Retinal pigment epithelial cell (primary cell): ENCODE measurements at places on chromosomes 13 and 19.

DNA sequence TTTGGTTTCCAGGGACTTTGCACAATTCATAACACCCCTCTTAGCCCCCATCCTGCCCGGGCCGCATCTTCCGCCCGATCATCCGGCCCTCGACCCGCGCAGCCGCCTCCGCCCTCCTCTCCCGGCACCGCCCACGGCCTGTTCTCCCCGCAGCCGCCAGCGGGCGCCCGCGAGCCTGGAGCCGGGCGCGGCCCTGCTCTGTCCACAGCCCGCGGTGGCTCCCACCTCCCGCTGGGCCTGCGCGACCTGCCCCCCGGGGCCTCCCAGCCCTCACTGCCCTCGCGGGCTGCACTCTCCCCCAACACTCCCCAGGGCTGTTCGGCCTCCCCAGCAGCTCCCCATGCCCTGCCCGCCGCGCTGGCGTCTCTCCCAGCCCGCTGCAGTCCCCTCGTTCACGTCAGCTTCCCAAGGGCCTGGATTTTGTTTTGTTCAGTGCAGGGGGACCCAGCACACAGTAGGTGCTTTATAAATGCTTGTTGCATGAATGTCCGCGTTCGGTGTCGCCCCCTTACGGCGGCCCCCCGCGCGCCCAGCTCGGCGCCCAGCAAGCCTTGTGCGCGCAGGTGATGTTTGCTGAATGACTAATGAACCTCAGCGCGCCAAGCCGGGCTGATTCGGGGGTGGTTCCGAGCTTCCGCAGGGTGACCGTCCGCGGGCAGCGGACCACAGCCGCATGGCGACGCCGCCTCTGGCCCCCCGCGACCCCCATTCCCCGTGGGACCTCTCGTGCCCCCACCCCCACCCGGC is 4.6 kb upstream of the APC2 start:
- no peak for DNase-seq

DNA sequence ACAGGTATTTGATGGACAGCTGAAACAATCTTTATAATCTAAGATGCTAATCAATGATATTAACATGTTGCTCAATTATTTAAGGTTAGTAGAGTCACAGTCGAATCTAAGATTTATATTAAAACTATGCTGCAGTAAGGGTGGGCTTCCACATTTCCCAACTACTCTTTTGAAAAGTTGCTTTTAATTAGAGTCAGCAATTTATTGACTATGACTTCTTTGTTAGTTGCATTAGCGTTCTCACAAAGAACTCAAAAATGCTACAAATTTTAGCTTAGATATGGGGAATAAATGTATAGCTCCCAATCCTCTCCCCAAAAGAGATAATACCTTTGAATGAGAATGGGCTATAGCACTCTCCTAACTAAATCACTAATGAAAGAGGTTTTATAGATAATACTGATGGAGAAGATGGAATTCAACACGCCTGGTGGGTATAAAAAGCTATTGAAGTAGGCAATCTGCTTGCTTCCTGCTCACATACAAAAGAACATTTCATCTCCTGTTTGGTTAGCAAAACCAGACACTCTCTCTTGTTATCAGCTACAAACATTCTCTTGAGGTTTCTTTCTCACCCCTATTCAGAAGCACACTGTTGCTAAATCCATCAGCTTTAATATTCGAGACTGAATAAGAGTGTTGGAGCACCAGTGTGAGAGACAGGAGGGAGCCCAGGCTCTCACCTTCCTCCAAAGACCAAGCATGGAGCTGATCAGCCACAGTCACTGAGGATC is 2.4 kb upstream of the FLT1 start:
- DNase-seq: no peak

DNA sequence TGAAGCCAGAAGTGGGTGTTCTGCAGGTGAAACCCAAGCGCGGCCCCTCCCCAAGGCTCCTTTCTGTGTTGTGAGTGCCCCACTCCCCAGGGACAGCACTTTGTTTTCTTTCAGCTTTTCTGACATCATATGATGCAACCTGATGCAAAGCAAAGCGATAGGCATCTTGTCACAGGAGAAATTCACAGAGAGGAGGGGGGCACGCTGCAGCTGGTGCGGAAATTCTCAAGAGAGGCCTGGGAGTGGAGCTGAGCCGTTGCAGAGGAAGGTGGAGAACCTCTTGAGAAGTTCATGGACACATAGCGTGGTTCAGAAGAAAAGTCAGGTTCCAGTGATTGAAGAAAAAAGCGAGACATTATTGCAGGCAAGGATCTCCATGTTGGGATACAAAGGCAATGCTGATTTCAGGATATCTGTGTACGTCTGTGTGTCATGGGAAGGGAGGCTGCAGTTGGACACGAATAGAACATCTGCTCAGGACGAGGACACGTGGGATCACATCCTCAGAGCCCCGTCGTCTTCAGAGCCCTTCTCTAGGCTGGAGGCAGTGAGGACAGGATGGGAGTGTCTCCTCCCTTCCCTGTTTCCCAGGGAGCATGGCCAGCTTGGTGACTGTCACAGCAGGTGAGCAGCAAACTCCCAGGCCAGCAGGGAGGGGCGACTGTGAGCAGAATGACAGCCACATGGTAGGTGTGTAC is 79.2 kb downstream of the IRS2 start:
- DNase-seq: no peak

DNA sequence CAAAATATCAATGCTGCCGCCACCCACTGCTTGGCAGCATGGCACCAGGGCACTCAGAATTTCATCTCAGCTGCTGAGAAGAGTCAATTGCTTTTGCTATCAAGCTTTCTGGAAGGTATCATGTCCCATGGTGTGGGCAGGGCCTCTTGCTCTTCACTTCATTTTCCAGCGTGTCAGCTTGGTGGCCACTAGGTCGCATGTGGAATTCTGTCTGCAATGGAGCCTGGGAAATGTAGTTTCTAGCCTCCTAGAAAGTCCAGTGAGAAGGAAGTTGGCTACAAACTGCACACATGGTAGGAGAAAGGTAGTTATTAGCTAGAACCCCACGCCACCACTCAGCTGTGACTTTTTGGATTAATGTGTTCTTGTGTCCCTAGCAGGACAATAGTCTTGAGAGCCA is 105.3 kb downstream of the MYO16 start:
- no peak for DNase-seq

- DNase-seq: no peak
Measured at GRCh38 chr19:28586474-28586873, 626.5 kb downstream of the UQCRFS1 start.

GRCh38 chr19:39264306-39265290 is 3.6 kb upstream of the IFNL2 start:
- no peak for DNase-seq

DNA sequence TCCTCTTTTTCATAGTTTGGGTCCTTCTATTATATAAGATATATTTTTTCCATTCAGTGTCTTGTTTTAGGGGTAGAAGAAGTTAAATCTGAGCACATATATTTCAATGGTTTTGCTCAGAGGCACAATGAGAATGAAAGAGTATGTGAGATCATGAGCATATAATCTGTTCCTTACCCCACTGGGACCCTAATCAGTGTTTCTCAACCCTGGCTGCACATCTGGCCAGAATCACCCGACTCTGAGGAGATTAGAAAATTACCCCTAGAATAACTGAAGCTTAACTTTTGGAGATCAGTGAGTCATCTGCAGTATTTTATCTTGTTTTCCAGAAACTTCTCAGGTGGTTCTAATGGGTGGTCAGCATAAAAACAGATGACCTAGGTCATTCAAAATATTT is 782 bp downstream of the CYSLTR2 start:
- no peak for DNase-seq

GRCh38 chr19:13318190-13318589 is 168.0 kb downstream of the IER2 start:
- DNase-seq: no peak

- no peak for DNase-seq
Measured at GRCh38 chr19:6023085-6023682, 45.2 kb upstream of the RANBP3 start.

- DNase-seq: no peak
Measured at GRCh38 chr13:79126706-79127105, 279.3 kb downstream of the RBM26 start.

GRCh38 chr19:28475525-28475924 is 737.4 kb downstream of the UQCRFS1 start:
- no peak for DNase-seq

GRCh38 chr13:19152403-19152802 is 29.2 kb downstream of the TUBA3C start:
- DNase-seq: no peak

DNA sequence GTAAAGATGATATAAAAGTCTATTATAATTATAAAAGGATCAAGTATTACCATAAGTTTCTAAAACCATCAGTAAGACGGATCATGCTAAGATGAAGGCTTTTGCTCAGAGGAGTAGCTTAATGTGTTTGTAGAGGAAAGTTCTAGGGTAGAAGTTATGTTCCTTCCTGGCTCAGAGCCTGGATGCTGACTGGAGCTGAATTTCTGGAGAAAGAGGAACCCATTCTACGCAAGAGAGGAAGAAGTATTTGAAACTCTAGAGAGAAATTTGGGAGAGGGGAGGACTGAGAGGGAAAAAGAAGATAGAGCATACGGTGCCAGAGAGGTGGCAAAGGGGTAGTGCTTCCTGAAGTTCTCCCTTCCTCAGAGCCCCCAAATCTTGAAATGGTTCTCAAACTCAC is 51.4 kb upstream of the SGCG start:
- DNase-seq: no peak

- DNase-seq: no peak
Measured at GRCh38 chr19:41872775-41873647, 4.1 kb upstream of the CD79A start.

GRCh38 chr19:1088416-1089010 is 6.7 kb downstream of the POLR2E start:
- no peak for DNase-seq

DNA sequence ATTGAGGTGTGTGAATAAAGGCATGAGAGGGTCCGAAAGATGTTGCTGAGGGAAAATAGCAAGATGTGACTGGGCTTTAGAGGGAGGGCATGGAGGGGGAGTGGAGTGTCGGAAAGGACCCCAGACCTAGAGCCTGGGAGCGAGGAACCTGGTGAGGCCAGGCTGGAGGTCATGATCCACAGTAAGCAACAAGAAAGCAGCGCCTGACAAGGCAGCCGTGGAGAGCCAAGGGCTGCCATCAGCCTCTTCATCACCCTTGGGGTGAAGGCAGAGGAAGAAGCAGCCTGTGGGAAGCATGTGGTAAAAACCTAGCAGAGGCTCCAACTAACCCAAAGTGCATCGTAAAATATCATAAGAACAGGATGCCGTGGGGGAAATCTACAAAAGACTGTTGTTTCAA is 162.8 kb upstream of the SOX1 start:
- no peak for DNase-seq

DNA sequence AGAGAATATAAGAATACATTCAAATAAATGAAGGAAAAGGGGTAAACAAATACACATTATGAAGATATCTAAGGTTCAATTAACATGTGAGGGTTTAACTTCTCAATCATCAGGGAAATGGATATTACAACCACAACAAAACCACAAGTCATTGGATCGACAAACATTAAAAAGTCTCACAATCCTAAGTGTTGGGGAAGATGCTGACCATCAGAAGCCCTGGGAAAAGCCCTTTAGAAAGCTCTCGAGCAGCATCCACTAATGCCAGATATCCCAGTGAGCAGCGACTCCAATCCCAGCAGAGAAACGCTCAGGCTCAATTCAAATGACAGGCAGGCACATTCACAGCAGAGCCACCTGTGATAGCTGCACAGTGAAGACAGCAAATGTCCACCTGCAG is 3.1 kb downstream of the TPRX1 start:
- DNase-seq: no peak

DNA sequence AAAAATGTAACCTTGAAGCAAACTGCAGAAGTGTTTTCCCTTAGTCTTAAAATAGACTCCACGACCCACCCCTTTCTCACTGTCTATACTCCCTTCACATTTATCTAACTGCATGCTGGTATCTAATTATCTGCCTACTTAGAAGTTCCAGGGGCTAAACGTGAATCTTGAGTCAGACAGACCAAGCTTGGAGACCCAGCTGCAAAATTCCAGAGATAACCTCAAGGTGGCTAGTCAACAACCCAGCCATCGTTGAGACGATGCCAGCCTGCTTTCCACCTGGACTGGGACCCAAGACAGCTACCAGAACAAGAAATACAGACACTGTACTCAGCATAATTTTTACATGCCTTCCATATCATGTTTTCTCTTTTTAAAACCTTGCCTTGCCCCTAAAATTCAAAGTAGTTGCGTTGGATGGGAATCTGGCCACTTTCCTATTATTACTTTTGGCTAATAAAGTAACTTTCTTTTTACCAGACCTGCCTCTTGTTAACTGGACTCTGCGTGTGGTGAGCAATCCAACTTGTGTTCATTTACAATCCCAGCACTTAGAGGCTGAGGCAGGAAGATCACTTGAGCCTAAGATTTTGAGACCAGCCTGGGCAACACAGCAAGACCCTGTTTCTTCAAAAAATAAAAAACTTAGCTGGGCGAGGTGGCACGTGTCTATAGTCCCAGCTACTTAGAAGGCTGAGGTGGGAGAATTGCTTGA is 82.3 kb downstream of the CDADC1 start:
- DNase-seq: no peak

- no peak for DNase-seq
Measured at GRCh38 chr13:47135800-47136503, 239.1 kb upstream of the HTR2A start.
